Activated CD8-positive, alpha-beta T cell treated with anti-CD3 and anti-CD28 coated beads for 36 hours (primary cell): ENCODE measurements at places on chromosomes 1 and 21. TPM values are rescaled to one million over a fixed set of nuclear protein-coding genes. Genes with fewer than 3 reads are reported as not detected.
A peak's percentile ranks its signal among the peaks of the same experiment; 100 is the strongest.

GRCh38 chr1:156160743-156161171, 7.4 kb downstream of the SEMA4A start:
- H3K36me3 ChIP-seq: peaks cover 29% of the 10 kb centered on the region
- H3K4me3 ChIP-seq: peak overlapping the region; percentile 63
- H3K27ac ChIP-seq: peak overlapping the region; percentile 66
- H3K27me3 ChIP-seq: no peaks in the 10 kb centered on the region
- peak; percentile 80 for DNase-seq

DNA sequence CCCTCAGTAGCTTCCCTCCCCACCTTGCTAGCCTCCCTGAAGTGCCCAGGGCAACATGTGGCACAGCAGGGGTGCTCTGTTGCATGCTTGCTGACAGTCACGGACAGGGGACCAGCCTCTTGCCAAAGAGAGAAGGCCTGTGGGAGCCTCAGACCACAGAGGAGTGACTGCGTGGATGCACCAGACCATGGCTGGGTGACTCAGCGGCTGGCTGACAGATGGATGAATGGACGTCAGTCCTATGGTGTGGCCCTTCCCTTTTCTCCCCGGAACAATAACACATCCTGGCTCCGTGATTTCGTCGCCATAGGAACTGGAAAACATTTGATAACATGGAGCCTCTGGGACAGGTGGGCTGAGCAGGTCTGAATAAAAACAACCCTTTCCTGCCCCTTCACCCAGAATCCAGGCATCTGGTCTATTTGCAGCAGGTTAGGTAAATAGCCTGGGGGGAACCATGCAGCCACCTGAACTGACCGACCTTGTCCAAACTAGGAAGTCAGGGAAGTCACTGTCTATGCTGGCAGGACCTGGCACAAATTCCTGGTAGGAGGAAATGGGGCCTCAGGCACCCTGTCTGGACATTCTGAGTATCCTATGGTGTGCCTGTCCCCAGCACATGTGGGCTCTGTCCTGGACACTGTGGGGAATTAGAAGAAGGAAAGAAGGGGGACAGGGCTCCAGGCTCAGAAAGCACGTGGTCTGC, 53.3 kb downstream of the NENF start:
- no peaks in the 10 kb centered on the region for H3K4me1 ChIP-seq
- no peak for DNase-seq
- H3K27me3 ChIP-seq: no peaks in the 10 kb centered on the region
- H3K36me3 ChIP-seq: no peaks in the 10 kb centered on the region
- H3K4me3 ChIP-seq: no peak overlapping the region
- H3K27ac ChIP-seq: no peak overlapping the region

Gene ICOSLG
- 5.9 TPM for total RNA-seq

DNA sequence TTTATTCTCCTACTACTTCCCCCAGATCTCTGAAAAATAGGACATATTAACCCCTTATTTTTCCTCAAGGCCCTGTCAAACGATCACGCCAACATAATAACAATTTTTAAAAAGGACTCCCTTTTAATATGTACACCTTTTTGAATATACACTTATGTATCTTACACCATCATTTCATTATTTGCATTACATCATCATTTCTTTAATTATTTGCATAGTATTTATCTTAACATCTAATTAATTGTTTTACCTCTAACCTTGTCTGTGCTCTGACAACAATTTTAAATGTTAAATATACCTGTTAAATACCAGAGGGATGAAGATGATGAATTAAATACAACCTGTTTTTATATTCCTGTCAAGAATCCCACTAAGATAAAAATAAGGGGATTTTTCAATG, 432.2 kb downstream of the PTPRC start:
- no peaks in the 10 kb centered on the region for H3K36me3 ChIP-seq
- H3K27ac ChIP-seq: no peak overlapping the region
- peaks cover 4% of the 10 kb centered on the region for H3K4me1 ChIP-seq
- H3K27me3 ChIP-seq: no peaks in the 10 kb centered on the region
- H3K4me3 ChIP-seq: no peak overlapping the region
- DNase-seq: no peak

- H3K4me1 ChIP-seq: no peaks in the 10 kb centered on the region
- H3K27me3 ChIP-seq: no peaks in the 10 kb centered on the region
- DNase-seq: no peak
- no peak overlapping the region for H3K4me3 ChIP-seq
- peaks cover 22% of the 10 kb centered on the region for H3K36me3 ChIP-seq
- no peak overlapping the region for H3K27ac ChIP-seq
Measured at GRCh38 chr1:61888808-61889207, 146.5 kb downstream of the PATJ start.

DNA sequence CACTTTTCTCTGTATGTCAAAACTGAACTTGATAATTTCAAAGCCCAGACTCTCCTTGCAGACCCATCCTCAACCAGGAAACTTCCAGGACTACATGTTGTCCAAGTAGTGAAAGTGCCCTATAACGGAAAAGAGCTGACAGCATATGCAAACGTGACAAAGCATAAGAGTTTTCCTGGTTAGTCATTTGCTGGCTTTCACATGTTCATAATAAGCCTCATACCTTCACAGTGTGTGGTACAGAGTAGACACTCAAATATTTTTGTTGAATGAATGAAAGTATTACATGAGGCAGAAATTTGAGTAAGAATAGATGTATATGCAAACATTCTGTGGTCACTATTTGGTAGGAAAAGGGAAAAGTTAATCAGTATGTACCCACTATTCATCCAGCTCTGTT, 473.3 kb downstream of the MRPL39 start:
- no peak for DNase-seq
- H3K4me1 ChIP-seq: no peaks in the 10 kb centered on the region

Gene KISS1
- total RNA-seq: not detected

Gene PAX7
- not detected for total RNA-seq

DNA sequence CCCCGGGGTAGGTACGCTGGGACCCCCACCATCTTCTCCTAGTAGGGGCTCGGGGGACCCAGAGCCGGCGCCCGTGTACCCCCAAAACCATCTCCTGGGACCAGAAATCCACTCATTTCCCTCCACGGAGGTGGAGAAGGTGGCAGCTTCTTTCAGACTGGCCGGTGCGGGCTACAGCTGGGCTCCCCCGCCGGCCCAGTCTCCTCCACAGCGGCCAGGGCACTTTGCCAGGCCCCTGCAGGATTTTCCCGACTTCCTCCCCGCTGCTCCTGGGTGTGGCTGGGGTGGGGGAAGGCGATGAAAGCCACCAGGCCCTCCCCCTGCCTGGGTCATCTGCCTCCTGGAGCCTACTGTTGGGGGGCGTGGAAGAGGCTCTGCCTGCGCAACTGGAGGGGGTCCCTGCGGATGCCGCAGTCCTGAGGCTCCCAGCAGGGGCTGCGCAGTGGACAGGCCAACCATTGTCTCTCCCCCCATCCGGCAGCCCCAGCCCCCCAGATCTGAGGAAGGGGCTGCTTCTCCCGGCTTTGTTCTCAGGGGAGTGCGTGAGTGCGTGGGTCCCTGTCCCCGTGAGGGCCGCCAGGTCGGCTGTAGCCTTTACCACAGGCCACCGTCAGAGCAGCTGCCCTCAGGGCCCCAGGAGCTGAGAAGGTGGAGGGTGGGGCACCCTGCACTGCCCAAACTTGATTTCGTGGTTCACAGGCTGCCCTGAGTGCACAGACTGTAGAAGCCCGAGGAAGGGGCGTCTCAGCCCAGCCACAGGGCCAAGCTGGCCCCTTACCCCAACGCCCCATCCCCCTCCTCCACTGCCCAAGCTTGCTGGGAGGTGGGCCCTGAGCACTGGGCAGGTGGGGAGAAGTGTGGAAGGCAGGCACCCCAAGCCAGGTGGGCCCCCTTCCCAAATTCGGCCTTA, 1.3 kb downstream of the AGRN start:
- DNase-seq: no peak
- no peak overlapping the region for H3K27ac ChIP-seq
- no peaks in the 10 kb centered on the region for H3K27me3 ChIP-seq

Gene CLCA1
- total RNA-seq: not detected

DNA sequence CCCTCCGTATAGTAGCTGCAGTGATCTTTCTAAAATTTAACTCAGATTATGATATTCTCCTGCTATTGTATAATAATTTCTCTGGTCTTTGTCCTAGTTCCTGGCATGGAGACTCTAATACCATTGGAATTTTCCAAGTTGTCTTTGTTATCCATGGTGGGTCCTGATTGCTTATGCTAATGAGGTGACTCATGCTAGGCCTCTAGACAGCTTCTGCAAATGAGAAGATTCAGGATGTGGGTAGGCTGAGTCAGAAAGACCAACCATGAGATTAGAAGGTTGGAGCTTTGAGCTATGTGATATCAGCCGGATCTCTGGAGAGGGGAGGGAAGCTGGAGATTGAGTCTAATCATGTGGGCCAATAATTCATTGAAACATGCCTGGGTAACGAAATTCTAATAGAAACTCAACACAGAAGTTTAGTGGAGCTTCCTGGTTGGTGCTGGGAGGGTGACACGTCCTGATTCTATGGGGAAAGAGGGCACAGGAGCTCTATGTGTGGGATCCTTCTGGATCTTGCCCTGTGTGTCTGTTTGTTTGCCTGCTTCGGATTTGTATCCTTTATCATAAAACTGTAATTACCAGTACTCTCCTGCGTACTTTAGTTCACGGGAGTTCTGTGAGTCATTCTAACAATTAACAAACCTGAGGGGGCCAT, 73.2 kb upstream of the CNIH3 start:
- no peak overlapping the region for H3K4me3 ChIP-seq
- H3K27me3 ChIP-seq: peaks cover 6% of the 10 kb centered on the region
- peak; percentile 63 for DNase-seq

GRCh38 chr21:37257511-37257966, 9.6 kb downstream of the VPS26C start:
- H3K36me3 ChIP-seq: peaks cover 30% of the 10 kb centered on the region
- H3K27me3 ChIP-seq: no peaks in the 10 kb centered on the region
- peak overlapping the region; percentile 96 for H3K27ac ChIP-seq
- peak; percentile 62 for DNase-seq

DNA sequence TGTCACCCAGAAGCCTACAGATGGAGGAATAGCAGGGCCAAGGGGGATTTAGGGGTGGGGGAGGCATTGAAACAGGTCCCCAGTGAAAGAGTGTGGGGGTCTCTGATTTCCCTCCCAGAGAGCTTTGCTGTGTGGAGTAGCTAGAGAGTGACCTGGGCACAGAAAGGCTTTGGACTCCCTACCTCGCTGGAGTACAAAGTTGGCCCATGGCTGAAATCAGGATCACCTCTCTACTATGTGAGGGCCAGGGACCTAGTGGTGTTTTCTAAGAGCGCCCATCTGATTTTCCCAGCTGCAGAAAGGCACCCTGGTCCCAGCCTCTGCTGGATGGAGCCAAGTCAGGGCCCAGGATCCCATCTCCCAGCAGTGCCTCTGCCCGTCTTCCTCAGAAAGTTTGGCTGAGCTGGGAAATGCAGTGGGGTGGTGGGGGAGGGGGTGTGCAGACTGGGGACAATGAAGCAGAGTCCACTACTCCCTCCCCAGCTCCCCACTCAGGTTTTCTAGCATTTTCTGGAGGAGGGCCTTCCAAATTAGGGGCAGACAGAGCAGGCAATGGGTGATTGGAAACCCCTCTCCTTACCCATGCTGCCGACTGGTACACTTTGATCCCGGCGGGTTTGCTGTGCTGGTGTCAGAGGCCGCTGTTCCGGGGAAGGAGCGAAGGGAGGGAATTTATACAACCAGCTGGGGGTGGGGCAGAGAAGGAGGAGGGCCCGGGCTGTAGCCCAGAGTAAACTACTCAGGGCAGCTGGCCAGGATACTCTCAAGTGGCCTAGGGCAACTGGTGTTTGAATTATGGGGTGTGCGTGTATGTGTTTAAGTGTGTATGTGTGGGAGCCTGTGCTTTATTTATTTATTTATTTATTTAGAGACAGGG, at the start of gene SELENBP1:
Gene SELENBP1 (minus strand): TSS at position 648 of the 877 bp plus-strand sequence. CDS start 64 bp downstream, at position 584.
- no peak within 1 kb of the TSS for H3K4me3 ChIP-seq
- no peaks in the 10 kb centered on the region for H3K4me1 ChIP-seq
- no peaks in the 10 kb centered on the region for H3K36me3 ChIP-seq
- H3K27me3 ChIP-seq: no peaks in the 10 kb centered on the region
- no peak for DNase-seq
